Epithelial cell of alveolus of lung (primary cell): ENCODE measurements at places on chromosomes 12 and 14. TPM values are rescaled to one million over a fixed set of nuclear protein-coding genes. Genes with fewer than 3 reads are reported as not detected.

The L3HYPDH gene
- total RNA-seq: 21.3 and 38.9 TPM in 2 replicates

The REC8 gene
- total RNA-seq: 2.2 and 28.7 TPM in 2 replicates

The KRT71 gene
- total RNA-seq: not detected in 2 replicates

The TSPAN19 gene
- total RNA-seq: 0.13 TPM in 1 of 2 replicates, not detected in the other

The PHC1 gene
- total RNA-seq: 21.6 and 37.6 TPM in 2 replicates

The APOF gene
- total RNA-seq: not detected in 2 replicates

The STXBP6 gene
- 5.0 and 15.4 TPM in 2 replicates for total RNA-seq

The KCNH3 gene
- 0.08 and 0.26 TPM in 2 replicates for total RNA-seq

The CCDC175 gene
- not detected in 2 replicates for total RNA-seq

The SLC16A7 gene
- total RNA-seq: 31.9 and 46.9 TPM in 2 replicates

The DCN gene
- total RNA-seq: 142 and 1,362 TPM in 2 replicates

The FAR2 gene
- total RNA-seq: 2.6 and 10.3 TPM in 2 replicates

The AMN gene
- 0.08 TPM in 1 of 2 replicates, not detected in the other for total RNA-seq

The GZMB gene
- not detected in 2 replicates for total RNA-seq

The TEX22 gene
- total RNA-seq: 0.13 and 1.4 TPM in 2 replicates

The GLTP gene
- total RNA-seq: 41.0 and 46.0 TPM in 2 replicates

The SYNDIG1L gene
- total RNA-seq: 0.13 and 2.5 TPM in 2 replicates

The OASL gene
- total RNA-seq: 0.08 and 1.6 TPM in 2 replicates

The COX8C gene
- total RNA-seq: not detected in 2 replicates

The ABCC9 gene
- 1.5 and 1.6 TPM in 2 replicates for total RNA-seq

The B4GALNT1 gene
- 0.08 and 7.6 TPM in 2 replicates for total RNA-seq

The CLEC1A gene
- total RNA-seq: 0.13 TPM in 1 of 2 replicates, not detected in the other

The CD4 gene
- 11.2 and 19.2 TPM in 2 replicates for total RNA-seq

The PMCH gene
- not detected in 2 replicates for total RNA-seq

The CD27 gene
- not detected in 2 replicates for total RNA-seq

The ADCY6 gene
- total RNA-seq: 15.8 and 42.2 TPM in 2 replicates

The GALNT8 gene
- total RNA-seq: under 0.01 and 0.26 TPM in 2 replicates

The GARIN6 gene
- total RNA-seq: not detected in 2 replicates

The PARP2 gene
- 6.3 and 12.9 TPM in 2 replicates for total RNA-seq

The OLR1 gene
- 4.0 and 10.1 TPM in 2 replicates for total RNA-seq

The PSMB5 gene
- 234 and 386 TPM in 2 replicates for total RNA-seq

The KRT85 gene
- total RNA-seq: not detected in 2 replicates

The C12orf54 gene
- total RNA-seq: 2.2 TPM in 1 of 2 replicates, not detected in the other

The PRKD1 gene
- total RNA-seq: 9.1 and 17.2 TPM in 2 replicates

The IFI27 gene
- total RNA-seq: 37.6 TPM in 1 of 2 replicates, not detected in the other

The RBM23 gene
- 55.1 and 71.5 TPM in 2 replicates for total RNA-seq

The EML5 gene
- under 0.01 TPM in 1 of 2 replicates, not detected in the other for total RNA-seq

The MMP19 gene
- 21.9 and 38.4 TPM in 2 replicates for total RNA-seq

The PZP gene
- under 0.01 TPM in 1 of 2 replicates, not detected in the other for total RNA-seq

The INHBC gene
- total RNA-seq: not detected in 2 replicates

The NEUROD4 gene
- total RNA-seq: not detected in 2 replicates

The SLC2A3 gene
- total RNA-seq: 46.7 and 123 TPM in 2 replicates

The PLBD1 gene
- total RNA-seq: 2.8 and 6.6 TPM in 2 replicates

The KRT5 gene
- total RNA-seq: 2.0 and 4.1 TPM in 2 replicates

The RERG gene
- total RNA-seq: 0.26 and 2.0 TPM in 2 replicates

The KRT2 gene
- not detected in 2 replicates for total RNA-seq
